ENCODE measurements at places on chromosomes 1 and 21.
A peak's percentile ranks its signal among the peaks of the same experiment; 100 is the strongest.

GRCh38 chr1:97427371-97427770 lies 493.5 kb downstream of the DPYD start:
- no peak for DNase-seq

DNA sequence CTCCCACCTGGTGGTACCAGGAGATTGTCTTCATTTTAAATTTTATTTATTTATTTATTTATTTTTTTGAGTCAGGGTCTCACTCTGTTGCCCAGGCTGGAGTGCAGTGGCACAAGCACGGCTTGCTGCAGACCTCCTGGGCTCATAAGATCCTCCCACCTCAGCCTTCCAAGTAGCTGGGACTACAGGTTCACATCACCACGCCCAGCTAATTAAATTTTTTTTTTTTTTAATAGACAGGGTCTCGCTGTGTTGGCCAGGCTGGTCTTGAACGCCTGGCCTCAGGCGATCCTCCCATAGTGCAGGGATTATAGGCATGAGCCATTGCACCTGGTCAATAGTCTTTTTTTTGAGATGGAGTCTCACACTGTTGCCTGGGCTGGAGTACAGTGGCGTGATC lies 8.5 kb downstream of the SLFNL1 start:
- DNase-seq = no peak

- DNase-seq = peak; percentile 32
Observed at GRCh38 chr1:93672069-93672468, 9.6 kb downstream of the BCAR3 start.

GRCh38 chr1:180902541-180902940 lies 10.2 kb upstream of the KIAA1614 start:
- no peak for DNase-seq

DNA sequence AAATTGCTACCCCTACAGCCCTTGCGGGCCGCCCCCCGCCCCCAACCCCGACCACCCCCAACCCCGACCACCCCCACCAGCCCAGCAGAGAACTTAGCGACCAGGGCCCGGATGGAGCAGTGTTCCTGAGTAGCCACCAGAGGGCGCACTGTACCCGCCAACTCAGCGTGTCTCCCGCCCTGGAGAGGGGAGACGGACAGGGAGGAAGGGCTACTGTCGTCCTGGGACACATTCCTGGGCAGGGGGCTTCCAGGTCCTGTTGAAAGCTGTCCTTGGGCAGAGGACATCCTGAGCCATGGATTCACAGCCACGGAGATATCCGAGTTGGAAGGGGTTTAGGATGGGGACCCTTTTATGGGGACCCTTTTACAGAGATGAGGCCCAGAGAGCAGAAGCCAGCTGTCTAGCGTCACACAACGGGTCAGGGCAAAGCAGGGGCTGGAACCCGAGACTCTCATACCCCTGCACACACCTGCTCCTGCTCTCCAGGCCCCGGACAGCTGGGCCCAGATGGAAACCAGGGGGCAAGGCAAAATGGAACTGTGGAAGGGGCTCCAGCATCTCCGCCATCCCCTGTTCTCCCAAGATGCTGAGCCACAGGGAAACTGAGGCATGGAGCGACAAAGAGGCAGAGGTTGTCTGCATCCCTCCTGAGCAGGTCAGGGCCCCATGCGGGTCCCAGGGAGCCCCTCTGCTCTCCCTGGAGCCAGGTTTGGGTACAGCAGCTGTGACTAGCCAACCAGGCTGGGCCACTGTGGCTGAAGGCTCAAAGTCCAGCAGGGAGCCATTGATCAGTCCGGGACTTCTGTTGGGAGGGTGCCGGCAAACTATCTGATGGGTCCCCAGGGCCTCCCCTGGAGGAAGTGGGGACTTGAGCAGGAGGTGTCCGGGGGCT lies 25.0 kb upstream of the LAPTM5 start:
- DNase-seq = no peak

All from HS-5 (cell line).